ENCODE measurements at places on chromosomes 5 and 9.

GRCh38 chr5:79685627-79686026 is 4.0 kb upstream of the CMYA5 start:
- no peak for DNase-seq

DNA sequence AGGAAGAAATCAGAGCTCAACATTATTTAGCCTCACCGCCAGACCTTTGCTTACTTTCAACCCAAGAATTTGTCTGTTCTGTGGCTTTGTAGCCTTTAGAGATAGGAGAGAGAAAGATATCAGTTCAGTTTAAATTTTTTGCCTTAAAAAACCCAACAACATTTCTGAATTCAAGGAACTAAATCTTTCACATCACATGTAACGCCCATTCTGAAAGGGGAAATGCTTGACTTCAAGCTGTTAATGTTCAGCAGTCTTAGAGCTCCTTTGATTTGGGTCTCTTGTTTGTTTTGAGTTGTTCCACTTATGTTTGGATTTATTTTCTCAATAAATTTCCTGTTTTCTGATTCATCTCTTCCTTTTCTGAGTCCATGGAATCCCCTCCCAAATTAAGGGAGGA is 294.5 kb downstream of the ARHGAP26 start:
- no peak for DNase-seq

- DNase-seq: no peak
Measured at GRCh38 chr9:77769246-77769645, 121.1 kb upstream of the GNA14 start.

- DNase-seq: no peak
Measured at GRCh38 chr5:157331807-157332206, 65.9 kb downstream of the CYFIP2 start.

GRCh38 chr9:91160181-91160580 is 201.5 kb downstream of the AUH start:
- DNase-seq: no peak

- no peak for DNase-seq
Measured at GRCh38 chr5:107950776-107951175, 280.0 kb upstream of the EFNA5 start.

- no peak for DNase-seq
Measured at GRCh38 chr5:65327582-65327981, 154.1 kb downstream of the ADAMTS6 start.

DNA sequence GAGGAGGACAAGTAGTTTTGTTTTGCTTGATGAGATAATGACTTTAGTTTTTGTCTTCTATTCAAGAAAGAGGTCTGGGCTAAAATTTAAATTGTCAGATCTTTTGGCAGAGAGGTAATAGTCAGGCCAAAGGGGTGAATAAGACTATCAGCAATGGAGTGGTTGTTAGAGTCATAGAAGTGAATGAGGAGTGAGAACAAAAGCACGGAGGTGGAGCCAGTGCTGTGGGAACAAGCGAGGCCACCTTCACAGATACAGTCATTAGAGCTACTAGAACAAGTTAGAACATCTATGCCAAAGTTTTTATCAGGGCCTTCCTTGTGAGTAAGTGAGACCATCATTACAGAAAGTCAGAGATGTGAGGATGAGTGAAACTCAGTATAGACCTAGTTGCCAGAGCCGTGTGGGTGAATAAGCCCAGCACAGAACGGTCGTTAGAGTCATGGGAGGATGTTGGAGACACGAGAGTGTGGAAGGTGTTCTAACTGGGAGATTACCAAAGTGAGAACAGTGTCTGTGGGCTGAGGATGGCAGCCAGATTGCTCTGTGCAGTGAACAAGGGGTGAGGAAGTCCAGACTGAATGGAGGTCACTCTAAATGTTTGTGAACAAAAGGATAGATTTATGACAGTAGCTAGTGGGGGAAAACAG is 135.1 kb downstream of the RPS23 start:
- no peak for DNase-seq

GRCh38 chr5:2192496-2192895 is 309.8 kb upstream of the IRX4 start:
- DNase-seq: no peak

GRCh38 chr5:82861701-82862100 is 215.5 kb downstream of the TMEM167A start:
- DNase-seq: no peak

DNA sequence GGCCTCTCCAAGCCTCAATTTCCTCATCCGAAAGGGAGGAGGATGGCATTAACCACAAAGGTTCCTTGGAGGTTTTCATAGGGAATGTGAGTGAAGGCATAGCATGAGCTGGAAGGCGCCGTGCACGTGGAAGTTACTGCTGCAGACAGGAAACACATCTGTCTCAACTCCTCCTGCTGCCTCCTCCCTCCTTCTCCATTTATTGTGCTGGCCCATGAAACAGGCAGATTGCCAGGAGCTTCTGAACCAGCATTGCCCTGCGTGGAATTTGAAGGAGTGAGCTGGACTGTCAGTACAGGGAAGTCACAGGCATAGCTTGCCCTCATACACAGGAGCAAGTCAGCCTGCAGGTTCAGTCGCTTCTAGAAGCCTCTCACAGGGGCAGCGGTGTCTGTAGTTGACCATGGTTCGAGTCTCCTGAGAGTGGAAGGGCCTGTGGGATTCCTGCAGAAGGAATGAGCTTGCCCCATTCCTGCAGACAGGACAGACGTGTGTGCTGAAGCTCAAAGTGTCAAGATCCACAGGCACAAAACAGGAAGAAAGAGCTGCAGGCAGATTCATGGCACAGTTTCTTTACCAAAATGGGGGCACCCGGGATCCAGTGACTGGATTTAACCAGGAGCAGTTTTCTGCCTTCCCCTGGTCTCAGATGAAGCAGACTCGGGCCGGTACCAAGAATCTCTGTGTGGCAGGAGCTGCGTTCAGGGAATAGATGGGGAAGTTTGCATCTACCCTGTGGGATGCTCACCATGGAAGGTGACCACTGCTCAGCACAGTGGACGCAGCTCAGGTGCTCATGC is 48.7 kb upstream of the CTSL start:
- DNase-seq: no peak

- DNase-seq: peak; percentile 46
Measured at GRCh38 chr9:4530375-4530774, 40.1 kb downstream of the SLC1A1 start.

GRCh38 chr9:37984672-37985611 is 81.0 kb upstream of the SLC25A51 start:
- no peak for DNase-seq

DNA sequence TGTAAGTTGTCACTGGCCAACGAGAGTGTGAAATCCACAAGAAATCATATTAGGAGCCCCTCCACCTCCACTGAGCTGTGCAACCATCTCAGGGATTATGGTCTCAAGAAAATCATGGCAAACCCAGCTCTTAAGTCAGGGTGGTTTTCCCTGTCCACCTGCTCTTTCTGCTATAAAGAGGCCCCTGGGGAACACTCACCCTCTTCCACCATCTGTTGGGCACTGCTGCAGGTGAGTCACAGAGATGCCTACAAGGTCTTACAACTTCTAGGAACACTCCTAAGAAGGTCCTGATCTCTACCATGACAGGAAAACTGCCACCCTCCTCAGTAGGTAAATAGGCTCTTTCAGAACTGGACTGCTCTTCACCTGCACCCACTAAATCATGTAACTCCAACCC is 61.8 kb downstream of the DRD1 start:
- DNase-seq: no peak

GRCh38 chr5:133888625-133888991 is 79.8 kb downstream of the C5orf15 start:
- no peak for DNase-seq

All from CD4-positive, alpha-beta memory T cell (primary cell).